ENCODE measurements at places on chromosomes 11 and 22.

DNA sequence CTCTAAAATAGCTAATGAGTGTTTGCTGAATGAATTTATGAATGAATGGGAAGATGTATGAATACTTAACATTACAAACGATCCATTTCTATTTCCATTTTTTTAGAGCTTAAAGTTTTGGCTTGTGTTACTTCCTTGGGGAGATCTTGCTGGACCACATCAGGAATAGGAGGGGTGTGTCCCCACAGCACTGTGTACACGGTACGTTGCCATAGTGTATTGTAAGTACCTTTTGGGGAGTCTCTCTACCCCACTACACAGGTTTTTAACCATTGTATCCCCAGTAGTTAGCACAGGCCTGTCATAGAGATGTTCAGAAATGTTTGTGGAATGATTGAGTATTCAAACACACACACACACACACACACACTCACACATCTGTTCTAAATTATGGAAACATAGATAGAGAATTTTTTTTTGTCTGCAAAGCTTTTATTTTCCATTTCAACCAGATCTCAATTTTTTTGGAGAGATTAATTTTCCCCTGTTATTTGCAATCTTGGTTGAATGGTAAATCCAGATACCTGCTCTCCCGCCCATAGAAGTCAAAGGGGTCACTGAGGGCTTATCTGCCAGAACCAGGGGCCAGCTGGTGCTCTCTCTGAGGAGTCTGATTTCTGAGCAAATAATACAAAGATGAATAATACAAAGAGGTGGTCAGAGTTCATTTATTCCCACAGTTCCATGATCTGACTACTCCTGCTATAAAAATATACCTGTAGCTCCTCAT is 471.0 kb downstream of the INSC start:
- DNase-seq = no peak

GRCh38 chr11:60939855-60940254 is 12.1 kb downstream of the SLC15A3 start:
- DNase-seq = peak; percentile 39

DNA sequence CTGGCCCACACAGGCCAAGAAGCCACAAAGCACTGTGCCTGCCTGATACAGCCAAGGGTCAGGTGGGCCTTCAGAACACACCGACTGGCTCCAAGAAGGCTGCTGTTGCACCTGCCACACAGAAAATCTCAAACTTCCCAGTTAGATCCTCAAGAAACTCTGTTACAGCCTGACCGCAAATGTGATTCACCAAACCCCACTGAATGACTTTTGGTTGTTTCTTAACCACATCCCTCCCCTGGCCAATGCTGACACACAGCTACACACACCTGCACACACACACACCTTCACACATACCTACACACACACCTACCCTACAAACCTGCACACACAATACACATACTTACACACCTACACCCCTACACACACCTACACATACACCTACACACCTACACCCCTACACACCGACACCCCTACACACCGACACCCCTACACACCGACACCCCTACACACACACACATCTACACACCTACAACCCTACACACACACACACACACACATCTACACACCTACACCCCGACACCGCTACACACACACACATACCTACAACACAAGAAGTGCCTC is 31.5 kb downstream of the CDKN1C start:
- DNase-seq = no peak

DNA sequence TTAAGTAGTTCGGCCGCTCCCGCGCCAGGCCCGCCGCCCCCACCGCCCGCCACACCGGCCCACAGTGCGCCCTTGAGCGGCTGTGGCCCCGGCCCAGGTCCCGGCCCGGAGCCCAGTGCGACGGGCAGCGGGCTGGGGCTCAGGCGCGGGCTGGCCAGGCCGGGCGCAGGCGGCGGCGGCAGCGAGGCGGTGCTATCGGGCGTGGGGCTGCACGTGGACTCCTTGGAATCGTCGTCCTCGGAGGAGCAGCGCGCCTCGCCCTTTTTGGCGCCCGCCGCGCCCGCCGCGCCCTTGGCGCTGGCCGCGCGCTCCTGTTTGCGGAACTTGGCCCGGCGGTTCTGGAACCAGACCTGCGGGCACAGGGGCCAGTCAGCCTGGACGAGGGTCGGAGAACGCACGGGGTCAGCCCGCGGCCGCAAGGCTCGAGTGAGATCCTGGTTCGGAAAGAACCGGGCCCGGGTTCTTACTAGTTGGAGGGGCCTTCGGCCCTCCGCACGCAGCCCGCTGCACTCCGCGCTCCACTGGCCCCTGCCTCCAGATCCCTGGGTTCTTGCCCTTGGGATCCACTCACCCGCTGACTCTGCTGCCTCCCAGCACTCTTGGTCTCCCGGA is 4.0 kb downstream of the PHOX2A start:
- no peak for DNase-seq

- DNase-seq = peak; percentile 29
Observed at GRCh38 chr11:43282607-43283440, 29.0 kb upstream of the API5 start.

DNA sequence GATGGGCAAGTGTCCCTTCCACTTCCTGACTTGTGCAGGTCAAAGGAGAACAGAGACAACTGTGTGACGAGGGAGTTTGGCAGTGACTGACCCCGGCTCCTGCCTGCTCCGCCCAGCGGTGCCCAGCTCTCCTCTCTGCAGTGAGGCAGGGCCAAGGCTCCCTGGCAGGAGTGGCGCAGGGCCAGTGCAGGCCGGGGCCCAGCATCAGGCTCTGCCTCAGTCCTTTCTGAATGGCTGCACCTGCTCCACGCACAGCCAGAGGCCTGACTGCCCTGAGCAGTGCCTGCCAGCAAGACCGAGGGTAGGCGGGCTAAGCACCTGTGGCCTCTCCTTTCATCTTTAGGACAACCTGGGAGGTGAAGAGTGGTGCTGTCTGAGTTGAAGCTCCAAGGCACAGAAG is 54.2 kb downstream of the WT1 start:
- no peak for DNase-seq

DNA sequence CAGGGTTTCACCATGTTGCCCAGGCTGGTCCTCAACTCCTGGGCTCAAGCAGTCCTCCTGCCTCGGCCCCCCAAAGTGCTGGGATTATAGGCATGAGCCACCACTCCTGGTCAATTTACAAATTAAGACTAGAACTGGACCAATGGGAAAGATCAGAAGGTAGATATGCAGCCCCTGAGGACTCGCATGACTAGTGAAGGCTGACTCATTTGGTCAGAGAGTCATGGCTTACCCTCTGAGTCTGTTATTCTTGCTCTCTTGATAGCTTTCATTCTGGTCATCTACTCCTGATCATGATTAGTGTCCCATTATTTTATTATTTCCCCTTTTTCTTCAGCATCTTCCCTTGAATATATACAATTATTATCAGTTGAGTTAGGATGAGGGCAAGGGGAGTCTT is 2.7 kb upstream of the LDHAL6A start:
- DNase-seq = no peak

GRCh38 chr11:122045181-122045586 is 70.8 kb downstream of the BLID start:
- peak; percentile 86 for DNase-seq

DNA sequence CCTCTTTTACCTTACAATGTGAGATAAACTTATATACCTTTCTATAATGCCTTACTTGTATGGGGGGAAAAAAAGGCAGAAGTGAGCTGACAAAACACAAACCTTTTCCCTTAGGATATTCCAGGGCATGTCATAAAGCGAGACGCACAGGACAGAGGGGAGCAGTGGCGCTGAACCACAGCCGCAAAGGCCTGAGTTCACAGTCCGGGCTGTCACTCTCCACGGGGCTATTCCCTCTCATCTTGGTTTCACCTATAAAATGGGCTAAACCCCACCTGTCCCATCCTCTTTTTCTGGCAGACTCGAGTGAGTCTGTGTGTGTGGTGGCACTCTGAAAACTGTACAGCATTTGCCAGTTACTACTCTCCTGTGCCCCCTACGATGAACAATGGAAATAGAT is 14.4 kb upstream of the FXYD2 start:
- no peak for DNase-seq

- no peak for DNase-seq
Observed at GRCh38 chr11:69572233-69572860, 68.6 kb upstream of the CCND1 start.

DNA sequence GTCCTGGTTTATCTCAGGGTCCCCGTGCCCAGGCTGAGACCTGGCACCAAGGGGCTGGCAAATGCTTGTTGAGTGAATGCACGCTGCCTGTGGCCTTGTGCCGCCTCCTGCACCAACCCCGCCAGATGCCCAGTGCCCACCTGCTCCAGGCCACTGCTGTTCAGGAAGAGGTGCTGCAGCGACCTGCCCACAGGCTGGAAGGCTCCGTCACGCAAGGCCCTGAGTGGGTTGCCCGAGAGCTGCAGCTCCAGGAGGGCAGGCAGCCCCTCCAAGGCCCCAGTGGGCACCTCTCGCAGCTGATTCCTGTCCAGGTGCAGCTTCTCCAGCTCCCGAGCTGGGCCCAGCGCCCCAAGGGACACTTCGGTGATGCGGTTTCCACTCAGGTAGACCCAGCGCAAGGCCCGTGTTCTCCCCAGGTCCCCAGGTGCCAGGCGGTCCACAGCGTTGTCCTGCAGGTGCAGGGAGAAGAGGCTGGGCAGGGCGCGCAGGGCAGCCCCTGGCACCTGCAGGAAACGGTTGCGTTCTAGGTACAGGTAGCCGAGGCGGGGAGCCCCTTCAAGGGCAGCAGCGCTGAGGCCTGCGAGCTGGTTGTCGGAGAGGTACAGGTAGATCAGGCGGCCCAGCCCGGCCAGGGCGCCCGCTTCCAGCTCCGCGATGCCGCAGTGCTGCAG is 3.6 kb downstream of the CHADL start:
- no peak for DNase-seq
